ENCODE measurements at places on chromosomes 2 and 18.

DNA sequence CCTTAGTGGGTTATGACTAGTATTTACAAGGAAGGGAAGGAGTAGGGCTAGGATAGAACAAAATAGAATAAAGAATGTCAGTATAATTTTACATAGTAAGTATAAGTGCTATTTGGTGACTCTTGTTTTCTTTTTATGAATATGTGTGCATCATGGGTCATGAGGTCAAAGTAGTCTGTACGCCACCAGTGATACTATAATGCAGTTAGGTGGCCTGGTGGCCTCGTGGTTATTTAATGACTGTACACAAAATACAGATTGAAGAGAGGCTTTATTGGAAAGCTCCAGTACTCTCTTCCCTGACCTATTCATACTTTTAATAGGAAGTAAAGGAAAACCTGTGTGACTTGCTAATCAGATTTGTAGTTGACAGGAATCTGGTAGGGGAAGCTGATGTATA lies 27.3 kb downstream of the CAB39 start:
- no peak for DNase-seq

GRCh38 chr18:56738184-56738583 lies 87.0 kb downstream of the WDR7 start:
- no peak for DNase-seq

DNA sequence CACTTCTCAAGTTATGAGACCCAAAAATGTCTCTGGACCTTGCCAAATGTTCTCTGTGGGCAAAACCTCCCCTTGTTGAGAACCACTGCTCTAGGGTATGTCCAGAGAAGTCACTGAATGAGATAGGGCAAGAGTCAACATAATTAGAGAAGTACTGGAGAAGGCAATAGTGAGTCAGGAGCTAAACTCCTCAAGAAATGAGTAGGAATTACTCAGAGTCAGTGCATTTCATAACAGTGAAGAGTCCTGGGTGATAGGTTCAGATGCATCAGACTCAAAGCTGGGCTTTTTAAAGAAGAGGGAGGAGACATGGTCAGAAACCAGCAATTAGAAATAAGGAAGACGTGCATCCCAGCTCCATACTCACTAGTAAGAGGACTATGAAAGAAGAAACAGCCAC lies 38.6 kb upstream of the IHH start:
- no peak for DNase-seq

DNA sequence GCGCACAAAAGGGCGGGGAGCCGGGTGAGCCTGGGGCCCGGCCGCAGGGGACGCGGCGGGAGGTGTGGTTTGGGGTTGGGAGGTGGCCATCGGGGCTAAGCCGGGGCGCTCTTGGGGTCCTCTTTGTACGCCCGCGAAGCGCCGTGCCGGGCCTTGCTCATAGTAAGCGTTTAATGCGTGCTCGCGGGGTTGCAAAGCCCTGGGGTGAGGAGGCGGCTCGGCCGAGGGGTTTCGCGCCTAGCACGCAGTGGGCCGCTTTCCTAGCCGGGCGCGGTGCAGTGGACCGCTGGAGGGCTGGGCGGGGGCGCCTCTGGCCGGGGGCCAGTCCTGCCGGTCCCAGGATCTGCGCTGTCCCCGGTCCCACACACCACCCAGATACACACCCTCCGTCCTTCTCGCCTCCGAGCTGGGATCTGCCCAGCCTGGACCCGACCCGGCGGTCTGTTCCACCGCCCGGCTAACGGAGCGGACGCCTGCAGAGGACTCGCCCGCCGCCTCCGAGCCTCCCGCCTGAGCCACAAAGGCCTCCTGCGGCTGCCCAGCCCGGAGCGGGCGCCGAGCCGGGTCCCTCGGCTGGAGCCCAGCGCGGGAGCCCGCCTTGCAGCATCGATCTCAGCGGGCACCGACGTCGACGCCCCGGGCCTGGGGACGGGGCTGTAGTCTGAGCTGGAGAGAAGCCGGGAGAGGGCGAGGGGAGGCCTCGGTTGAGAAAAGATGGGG lies 564 bp downstream of the DPYSL5 start:
- no peak for DNase-seq

Data from activated CD4-positive, alpha-beta T cell treated with anti-CD3 and anti-CD28 coated beads, Interleukin-2, amount 50 U/mL, for 4 hours (primary cell).